Midbrain (tissue), 1 donor: ENCODE measurements at places on chromosomes 1 and 21.
A peak's percentile ranks its signal among the peaks of the same experiment; 100 is the strongest.

- DNase-seq, result no peak
Observed at GRCh38 chr1:206885341-206886060, 11.7 kb upstream of the IL24 start.

GRCh38 chr1:157105298-157105987, 5.8 kb upstream of the ETV3L start:
- no peak for DNase-seq

GRCh38 chr1:64864018-64864940, 102.1 kb downstream of the JAK1 start:
- no peak for DNase-seq

DNA sequence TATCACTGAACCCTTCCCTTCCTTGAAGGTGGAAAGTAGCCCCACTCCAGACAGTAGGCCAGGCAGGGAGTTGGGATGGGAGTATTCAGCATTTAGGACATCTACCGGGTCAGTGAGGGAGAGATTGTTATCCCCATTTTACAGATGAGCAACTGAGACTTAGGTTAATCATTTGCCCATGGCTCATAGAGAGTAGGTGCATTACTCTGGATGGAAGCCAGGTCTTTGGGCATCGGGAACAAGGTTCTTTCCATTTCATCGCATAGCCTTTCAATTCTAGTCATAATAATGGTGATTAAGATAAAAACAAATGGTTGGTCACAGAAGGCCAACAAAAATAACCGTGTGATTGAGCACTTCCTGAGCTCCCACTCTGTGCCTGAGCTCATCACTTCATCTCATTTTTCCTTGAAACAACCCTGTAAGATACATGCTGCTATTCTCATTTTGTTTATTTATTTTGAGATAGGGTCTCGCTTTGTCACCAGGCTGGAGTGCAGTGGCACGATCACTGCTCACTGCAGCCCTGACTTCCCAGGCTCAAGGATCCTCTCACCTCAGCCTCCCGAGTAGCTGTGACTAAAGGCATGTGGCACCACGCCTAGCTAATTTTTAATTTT, 64.8 kb downstream of the NAV1 start:
- DNase-seq, result no peak

- no peak for DNase-seq
Observed at GRCh38 chr1:180168786-180169639, 14.3 kb downstream of the QSOX1 start.

GRCh38 chr1:21201650-21202049, 25.0 kb upstream of the EIF4G3 start:
- DNase-seq, result no peak

DNA sequence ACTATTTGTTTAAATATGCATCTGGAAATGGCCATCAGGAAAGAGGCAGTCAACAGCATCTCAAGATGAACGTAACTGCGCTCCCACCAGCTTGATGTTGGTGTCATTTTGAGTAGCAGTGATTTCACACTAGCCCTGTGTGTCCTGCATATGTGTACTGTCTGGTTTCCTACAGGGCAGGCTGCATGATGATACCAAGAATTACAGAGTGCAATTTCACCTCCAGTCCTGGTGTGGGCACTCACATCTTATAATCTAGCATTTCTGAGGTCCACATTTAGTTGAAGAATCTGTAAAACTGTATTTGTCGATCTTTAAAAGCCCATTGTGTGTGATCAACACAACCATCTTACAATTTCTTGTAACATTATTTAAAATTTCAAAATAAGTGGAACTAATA, 336.4 kb downstream of the PAPPA2 start:
- DNase-seq, result no peak

GRCh38 chr1:159190441-159190840, 14.2 kb upstream of the ACKR1 start:
- DNase-seq, result no peak

- no peak for DNase-seq
Observed at GRCh38 chr1:205279986-205280385, 41.6 kb downstream of the NUAK2 start.

GRCh38 chr21:32727687-32728455, at the start of gene SYNJ1:
SYNJ1 (minus strand) TSS chr21:32728013; CDS start chr21:32726895, 1,118 bp downstream.
- peak; percentile 96 for DNase-seq

DNA sequence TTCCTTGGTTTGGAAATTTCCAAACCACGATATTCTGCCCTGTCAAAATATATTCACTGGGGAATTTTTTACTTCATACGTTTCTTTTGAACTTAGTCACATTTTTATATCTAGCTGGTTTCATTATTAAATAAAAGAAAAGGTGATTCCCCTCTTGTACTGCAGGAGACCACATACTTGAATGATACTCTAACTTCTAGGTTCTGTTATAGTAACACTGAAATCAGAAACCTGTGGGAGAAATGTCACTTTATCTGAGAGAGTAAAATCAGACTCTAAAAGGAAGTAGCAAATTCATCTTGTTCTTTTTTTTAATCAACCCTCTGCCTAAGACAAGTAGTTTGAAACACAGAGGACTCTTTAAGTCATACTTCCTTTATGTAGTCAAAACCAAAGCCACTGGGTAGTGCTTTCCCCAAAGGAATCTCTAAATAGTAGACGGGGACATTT, 34.4 kb downstream of the MRPL39 start:
- DNase-seq, result no peak

DNA sequence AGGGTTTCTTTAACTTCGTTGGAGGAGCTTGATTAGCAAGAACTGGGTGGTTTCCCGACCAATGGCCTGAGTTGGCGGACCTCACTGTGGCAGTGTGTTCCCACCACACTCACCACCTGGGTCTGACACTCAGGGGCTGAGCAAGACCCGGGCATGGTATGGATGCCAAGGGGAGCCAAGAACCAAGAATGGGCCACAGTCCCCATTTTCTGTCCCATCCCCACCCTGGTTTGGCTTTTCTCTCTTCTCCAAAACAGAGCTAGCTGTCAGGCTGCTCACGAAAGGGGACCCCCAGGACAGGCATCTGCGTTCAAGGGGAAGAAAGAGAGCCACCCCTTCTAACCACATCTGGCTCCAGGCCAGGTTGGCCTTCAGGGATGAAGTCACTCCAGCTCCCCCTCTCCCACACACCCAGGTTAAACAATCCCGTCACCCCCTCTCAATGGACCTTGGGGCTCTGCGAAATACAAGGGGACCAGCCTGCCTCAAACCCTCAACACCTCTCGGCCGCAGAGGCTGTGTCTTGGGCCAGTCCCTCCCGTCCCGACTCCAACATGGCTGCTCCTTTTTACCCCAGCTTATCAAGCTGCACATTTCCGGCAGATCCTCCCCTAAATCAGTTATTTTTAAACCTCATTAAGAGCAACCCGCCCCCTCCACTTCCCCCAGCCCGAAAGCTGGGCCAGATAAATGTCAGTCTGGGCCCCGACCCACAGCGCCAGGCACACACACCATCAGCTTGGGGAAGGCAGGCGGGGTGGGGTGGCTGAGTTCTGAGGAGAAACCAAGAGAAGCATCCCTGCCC, 3.4 kb downstream of the TAGLN2 start:
- no peak for DNase-seq

DNA sequence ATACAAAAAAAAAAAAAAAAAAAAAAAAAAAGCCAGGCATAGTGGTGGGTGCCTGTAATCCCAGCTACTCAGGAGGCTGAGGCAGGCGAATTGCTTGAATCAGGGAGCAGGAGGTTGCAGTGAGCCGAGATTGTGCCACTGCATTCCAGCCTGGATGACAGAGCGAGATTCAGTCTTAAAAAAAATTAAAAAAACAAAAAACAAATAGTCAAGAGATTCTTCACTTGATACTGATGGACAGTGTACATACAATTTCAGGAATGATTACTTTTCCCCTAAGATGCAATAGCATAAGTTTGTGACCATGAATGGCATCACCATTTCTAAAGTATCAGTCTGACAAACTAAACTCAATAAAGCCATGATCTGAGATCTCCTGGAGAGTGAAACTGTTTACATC, 60.8 kb upstream of the IVNS1ABP start:
- DNase-seq, result no peak

GRCh38 chr21:44370027-44370735, 16.8 kb downstream of the TRPM2 start:
- DNase-seq, result no peak

DNA sequence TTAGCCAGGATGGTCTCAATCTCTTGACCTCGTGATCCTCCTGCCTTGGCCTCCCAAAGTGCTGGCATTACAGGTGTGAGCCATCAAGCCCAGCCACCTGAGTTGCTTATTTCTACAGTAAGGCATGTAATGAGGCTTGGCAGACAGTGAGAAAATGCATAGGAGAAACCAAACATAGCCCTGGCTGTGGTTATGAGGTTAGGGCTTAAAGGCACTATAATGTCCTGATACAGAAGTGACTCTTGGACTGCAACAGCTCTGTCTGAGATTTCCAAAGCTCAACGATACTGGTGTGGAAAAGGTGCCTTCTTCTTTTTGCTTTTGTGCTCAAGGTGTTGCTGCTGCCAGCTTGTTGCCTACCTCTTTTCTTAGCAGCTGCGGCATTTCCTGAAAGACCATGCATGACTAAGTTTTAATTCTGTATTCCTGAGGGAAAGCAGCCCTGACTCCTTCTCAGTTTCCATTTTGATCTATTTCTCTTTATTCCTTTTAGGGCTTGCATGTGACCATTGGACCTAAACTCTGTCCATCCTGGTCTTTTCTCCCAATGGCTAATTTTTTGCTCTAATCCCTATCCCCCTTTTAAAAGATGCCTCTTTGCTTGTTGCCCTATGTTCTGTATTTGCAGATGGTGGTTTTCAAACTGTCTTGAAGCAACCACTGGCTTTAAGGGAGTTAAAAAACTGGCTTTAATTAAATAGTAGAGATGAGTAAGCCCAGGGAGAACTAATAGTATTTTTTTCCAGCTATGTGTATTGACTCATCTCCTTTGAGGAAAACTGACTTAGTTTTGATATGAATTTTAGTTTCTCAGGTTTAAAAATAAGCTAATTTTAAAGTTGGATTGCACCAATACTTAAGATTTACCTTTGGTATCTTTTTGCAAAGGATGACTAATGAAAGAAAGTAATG, 70.3 kb downstream of the KIF1B start:
- no peak for DNase-seq

DNA sequence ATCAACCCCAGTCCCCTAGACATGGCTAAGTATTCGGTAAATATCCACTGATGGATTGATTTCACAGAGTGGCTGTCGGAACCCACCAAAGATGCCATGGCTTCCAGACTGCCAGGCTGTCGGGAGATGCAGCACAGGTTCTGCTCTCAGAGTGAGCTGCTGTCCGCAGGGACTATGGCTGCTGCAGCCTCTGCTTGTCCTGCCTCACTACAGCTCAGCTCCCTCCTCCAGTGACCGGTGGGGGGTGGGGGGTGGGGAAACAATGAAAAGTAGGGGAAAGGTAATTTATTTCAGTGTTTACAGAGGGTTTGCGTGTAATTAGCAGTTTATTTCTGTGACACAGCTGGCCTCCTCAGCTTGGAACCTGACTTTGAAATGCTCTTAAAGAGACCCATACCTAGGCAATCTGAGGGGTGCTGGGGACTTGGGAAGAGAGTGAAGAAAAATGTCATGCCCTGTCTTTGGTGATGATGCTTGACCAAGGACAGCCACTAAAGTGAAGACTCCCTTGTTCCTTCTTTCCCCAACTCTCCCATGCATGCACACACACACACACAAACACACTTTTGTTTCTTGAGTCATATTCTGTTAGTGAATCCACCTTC, 109.0 kb downstream of the CACNA1E start:
- DNase-seq, result no peak

DNA sequence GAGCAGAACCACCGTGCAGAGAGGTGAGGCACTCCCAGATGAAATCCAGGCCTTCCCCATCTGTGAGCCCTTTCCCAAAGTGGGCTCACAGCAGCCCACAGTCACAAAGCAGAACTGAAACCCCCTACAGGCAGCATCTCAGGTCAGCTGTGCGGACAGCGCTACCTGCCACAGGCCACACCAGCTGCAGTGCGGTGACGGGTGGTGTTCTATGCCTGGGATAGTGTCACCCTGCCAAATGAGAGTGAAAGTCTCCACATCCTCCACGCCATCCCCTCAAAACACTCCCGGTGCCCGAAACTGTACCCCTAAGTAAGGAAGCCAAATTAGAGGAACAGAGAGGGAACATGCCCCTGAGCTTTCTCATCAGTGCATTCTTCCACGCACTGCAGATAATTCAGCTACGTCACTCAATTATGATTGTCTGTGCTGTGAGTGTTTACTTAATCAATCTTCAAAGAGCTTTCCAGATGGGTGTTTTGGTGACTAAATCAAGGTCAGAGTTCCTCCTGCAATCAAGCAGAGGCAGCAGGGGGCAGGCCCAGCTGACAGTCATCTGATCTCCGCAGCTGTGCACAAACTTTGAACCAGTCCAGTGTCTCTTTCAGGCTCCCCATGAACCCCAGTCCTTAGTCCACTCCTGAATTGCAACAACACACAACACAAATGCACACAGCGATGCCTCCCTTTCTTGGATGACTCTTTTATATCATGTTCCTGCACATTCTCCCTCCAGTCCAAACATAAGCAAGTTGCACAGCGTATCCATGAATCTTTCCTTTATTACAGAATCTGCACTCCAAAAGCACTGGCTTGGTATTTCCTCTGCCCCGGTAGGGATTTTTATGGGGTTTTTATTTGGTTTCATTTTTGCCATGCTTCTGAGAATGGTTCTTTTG, 150.0 kb downstream of the TOMM20 start:
- peak; percentile 76 for DNase-seq

GRCh38 chr21:26148071-26148839, 22.3 kb downstream of the APP start:
- DNase-seq, result no peak

DNA sequence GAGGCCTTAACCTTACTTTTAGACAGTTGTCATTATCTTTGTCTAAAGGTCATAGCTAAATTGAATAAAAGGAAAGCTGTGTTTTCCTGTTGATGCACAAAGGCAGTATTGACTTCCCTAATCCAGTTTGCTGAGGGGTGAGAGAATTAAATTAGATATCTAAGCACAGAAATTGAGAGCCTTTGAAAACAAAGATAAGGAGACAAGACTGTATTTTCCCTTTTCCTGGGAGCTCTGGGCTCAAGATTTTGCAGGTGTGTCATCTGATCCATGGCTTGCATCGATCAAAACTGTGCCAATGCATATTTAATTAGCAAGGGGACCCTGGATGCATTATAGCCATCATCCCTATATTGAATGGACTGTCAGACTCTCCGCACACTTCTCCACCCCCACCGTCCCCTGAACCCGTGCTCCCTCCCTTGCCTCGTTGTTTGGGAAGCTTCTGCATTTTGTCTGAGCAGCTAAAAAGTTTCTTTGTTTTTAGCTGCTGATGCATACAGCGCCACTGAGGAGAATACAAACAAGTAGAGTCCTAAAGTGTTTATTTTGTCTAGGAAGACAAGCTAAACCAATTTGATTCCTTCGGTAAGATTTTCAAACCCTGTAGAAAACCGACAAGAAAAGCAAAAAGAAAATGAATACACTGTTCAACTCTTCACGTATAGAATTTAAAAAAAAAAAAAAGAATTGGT, 186.3 kb downstream of the NFIA start:
- DNase-seq, result peak; percentile 83

GRCh38 chr1:216531263-216532239, 108.3 kb upstream of the USH2A start:
- DNase-seq, result no peak

- DNase-seq, result no peak
Observed at GRCh38 chr1:58460469-58460868, 86.1 kb downstream of the OMA1 start.

GRCh38 chr1:44670751-44671640, 3.3 kb downstream of the TMEM53 start:
- DNase-seq, result no peak

GRCh38 chr1:17795081-17795809, 40.1 kb downstream of the ACTL8 start:
- no peak for DNase-seq
